ENCODE measurements at places on chromosomes 5 and 9. TPM values are rescaled to one million over a fixed set of nuclear protein-coding genes. Genes with fewer than 3 reads are reported as not detected.

DNA sequence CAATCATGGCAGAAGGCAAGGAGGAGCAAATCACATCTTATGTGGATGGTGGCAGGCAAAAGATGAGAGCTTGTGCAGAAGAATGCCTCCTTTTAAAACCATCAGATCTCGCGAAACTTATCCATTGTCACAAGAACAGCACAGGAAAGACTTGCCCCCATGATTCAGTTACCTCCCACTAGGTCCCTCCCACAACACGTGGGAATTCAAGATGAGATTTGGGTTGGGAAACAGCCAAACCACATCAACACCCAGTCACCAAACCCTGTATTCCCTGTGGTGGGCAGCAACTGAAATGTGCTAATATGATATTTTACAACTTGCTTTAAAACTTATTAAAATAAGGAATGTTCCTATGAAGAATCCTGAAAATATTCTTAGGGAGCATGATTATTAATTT is 54.2 kb downstream of the RASGRF2 start:
- DNase-seq = no peak

DNA sequence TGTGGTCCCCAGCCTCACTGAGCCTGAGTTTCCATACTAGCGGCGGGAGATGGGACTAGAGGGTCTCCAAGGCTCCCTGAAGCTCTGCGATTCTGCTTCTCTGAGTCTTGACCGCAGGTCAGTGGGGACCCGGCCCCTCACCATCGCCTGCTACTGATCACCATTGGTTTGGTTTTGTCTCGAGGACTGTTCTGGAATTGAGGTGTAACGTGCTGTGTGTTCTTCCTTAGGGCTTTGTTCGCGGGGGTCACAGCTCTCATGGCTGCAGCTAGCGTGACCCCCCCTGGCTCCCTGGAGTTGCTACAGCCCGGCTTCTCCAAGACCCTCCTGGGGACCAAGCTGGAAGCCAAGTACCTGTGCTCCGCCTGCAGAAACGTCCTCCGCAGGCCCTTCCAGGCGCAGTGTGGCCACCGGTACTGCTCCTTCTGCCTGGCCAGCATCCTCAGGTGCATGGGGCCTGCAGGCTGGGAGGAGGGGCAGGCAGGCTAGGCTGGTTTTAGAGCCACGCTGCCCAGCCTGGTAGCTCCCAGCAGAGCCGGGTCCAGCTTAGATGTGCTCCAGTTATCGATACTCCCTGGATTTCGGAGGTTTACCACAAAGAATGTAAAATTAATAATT is 12.3 kb downstream of the TRAF2 start:
- DNase-seq = no peak

DNA sequence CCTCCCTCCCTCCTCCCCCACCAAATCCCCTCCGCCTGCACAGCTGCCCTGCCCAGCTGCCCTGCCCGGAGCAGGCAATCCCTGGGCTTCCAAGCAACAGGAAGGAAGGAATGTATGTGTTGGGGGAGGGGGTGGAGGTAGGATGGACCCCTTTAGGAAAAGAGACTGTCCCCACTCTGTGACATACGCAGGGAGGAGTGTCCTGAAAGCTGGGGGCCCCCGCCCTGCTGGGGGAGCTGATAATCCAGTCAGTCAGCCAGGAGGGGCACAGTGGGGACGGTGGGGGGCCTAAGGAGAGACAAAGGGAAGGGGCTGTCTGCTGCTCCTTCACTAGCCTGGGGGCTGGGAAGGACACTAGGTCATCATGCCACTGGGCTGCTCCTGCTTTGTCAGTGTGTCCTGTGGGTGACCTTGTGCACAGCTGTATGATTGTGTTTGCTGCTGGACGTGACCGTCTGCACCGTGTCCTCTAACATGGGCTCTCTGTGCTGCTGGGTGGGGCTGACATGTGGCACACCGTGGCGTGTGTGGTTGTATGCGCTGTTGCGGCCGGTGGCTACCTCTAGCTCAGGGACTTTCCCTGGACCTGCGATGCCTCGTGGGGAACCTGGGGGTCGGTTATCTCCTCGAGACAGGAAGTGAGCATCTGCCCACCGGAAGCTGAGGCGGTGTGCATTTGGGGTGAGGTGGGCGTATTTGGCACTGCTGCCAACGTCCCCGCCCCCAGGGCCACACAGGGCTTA is 3.0 kb downstream of the N4BP3 start:
- peak; percentile 87 for DNase-seq

GRCh38 chr5:137847687-137848086 is 20.0 kb upstream of the MYOT start:
- peak; percentile 33 for DNase-seq

GRCh38 chr5:59328709-59329296 is 564.7 kb downstream of the PDE4D start:
- no peak for DNase-seq

DNA sequence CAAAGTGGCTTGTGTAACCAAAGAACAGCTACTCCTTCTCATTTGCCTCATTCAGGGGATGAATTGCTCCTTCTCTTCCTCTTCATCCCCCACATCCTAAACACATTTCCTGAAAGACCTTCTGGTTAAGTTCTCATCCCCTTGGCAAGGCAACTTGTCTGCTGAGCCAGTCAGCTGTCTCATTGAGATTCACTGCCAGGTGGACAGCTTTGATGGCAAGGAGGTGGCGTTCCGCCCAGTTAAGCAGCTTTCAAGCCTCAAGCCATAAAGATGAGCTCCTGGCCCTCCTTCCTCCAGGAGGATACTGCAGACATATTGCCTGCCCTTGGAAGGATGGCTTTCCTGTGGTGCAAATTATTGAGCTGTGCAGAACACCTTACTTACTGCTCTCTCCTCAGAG is 448.6 kb upstream of the MPDZ start:
- DNase-seq = no peak

DNA sequence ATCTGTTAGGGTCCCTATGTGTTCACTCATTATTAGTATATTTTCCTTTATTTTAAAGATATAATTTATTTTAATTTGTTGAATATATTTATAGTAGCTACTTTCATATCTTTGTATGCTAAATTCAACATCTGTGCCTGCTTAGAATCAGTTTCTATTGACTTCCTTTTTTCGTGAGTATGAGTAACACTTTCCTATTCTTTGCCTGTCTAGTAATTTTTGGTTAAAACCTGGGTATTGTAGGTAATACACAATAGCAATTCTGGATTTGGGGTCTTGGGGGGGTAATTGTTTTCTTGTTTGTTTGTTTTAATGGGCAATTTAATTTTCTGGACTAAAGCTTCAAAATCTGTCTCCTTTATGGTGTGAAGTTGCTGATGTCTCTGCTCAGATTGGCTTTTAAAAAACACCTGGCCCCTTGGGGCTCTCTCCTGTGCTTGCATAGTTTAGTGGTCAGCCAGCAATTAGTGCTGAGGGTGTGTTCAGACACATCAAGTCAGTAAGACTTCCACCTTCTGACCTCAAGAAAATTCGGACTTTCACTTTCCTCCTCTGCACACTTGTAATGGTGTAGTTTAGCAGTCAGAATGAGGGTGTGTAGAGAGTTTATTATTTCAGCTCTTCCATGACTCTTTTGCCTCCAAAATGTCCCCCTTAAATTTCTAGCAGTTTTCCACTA is 124.4 kb upstream of the MAP1B start:
- DNase-seq = no peak

- DNase-seq = no peak
These were observed 883.1 kb downstream of the CDH18 start for GRCh38 chr5:19104948-19105347.

- DNase-seq = no peak
These were observed 186.2 kb downstream of the RORB start for GRCh38 chr9:74683322-74683721.

DNA sequence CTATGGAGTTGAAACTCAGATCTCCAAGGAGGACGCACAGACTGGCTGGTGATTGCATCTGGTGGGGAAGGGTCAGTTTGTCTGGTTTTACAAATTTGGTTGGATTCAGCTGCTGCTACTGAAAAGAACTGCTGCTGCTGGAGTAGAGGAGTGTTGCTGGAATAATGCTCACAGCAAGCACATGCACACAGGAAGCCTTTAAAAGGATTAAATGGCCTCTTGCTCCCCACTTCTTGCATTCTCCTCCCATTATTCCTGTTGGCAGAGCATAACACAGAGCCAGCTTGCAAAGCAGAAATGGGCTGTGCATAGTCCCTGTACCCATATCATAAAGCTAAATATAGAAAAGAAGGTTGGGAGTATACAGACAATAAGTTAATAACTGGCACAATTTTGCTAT is 16.6 kb downstream of the ZNF474 start:
- no peak for DNase-seq

DNA sequence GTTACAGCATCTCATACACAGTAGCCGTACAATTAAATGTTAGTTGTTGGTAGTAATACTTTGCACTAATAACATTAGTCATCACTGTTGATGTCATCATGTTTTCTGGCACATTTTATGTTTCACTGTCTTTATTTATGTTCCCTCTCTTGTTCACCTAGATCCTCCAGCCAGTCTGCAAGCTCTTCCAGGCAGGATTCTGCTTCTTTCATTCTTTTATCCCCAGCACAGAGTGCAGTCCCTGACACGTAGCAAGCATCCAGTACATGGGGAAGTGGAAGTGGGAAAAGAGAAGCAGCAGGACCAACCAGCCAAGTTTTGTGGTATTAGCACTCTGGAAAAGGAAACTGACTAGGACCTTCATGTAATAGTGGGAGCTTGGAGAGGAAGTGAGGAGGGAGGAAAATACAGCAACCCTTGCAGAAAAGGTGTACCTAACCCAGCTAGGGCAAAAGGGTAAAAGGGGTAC is 89.7 kb upstream of the SLC44A1 start:
- DNase-seq = no peak

GRCh38 chr5:39214912-39215709 is 4.3 kb downstream of the FYB1 start:
- DNase-seq = no peak

- no peak for DNase-seq
These were observed 190.5 kb downstream of the PCSK1 start for GRCh38 chr5:96242571-96242970.

- DNase-seq = no peak
These were observed 31.0 kb upstream of the NR3C1 start for GRCh38 chr5:143434261-143435209.

GRCh38 chr5:119583684-119584083 is 45.7 kb upstream of the FAM170A start:
- DNase-seq = peak; percentile 38

- peak; percentile 84 for DNase-seq
These were observed 52.8 kb upstream of the GRHPR start for GRCh38 chr9:37369671-37370070.

DNA sequence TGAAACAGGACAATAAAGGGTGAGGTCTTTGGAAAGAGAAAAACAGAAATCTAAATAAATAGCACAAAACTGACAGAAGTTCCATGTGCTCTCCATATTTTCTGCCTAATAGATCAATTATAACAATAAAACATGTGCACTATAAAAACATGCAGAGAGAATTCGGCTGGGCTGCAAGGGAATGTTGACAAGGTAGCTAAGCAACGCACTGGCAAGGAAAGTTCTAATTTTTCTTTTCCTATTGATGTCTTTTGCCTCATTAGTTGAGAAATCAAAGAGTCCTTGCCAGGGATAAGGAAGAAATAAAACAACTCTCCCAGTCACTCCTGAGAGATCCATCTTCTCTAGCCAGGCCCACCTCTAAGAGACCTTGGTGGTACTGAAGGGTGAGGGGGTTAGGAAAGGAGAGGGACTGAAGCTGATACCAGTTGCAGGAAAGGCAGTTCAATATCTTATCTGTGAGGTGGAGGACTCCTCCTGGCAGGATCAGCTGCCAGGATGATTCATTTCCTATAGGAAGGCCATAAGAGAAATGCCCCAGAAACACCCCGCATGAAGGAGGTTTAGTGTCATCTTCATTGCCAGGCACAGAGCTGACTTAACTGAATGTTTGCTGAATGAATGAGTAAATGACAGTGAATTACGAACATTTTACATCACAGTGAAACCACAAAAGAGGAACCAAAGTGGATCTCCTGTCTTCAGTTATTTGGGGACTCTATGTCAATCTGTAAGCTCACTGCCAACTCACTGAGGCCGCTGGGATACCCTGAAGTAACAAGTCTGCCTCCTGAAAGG is 63.7 kb upstream of the IFNK start:
- DNase-seq = peak; percentile 37

- DNase-seq = no peak
These were observed 84.3 kb upstream of the MELK start for GRCh38 chr9:36488389-36488756.

DNA sequence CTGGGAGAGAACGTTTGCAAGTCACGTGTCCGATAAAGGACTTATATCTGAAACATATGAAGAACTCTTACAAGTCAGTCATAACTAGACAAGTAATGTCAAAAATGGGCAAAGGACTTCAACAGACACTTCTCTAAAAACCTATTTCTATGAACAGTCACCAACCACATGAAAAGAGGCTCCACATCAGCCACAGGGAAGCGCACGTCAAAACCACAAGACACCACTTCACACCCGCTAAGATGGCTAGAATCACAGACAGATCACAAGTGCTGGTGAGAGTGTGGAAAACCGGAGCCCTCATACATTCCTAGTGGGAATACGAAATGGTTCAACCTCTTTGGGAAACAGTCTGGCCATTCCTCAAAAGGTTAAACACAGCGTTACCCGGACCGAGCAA is 11.5 kb upstream of the CARD9 start:
- DNase-seq = no peak

DNA sequence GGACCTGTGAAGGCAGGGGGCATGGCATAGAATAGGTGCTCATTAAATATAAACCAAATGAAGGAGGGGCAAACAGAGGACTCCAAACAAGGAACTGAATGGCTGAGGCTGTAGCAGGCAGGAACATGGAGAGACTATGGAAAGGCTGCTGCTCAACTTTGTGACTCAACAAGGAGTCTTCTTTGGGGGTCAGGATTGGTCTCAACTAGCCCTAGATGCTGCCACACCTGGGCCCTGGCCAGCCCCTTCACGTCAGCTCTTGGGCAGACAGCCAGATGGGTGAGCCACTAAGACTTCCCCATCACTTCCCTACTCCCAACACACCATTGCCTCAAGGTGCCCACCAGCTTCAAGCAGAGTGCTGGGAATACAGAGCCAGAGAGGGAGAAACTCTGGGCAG is 11.0 kb downstream of the RPP25L start:
- no peak for DNase-seq

- DNase-seq = no peak
These were observed 90.3 kb downstream of the NUDT12 start for GRCh38 chr5:103472265-103472664.

WWC1 gene
- polyA plus RNA-seq = 0.74 TPM

MARCOL gene
- polyA plus RNA-seq = not detected

TYRP1 gene
- not detected for polyA plus RNA-seq

OBP2B gene
- not detected for polyA plus RNA-seq

PCDH12 gene
- polyA plus RNA-seq = not detected

CCDC180 gene
- 0.37 TPM for polyA plus RNA-seq

MCIDAS gene
- polyA plus RNA-seq = not detected

WDR38 gene
- polyA plus RNA-seq = not detected

RFESD gene
- polyA plus RNA-seq = 5.9 TPM

Measured in GM12878 (cell line).